ENCODE measurements at places on chromosomes 1 and 21.

GRCh38 chr21:38712664-38713063, 93.1 kb upstream of the ETS2 start:
- DNase-seq, result no peak

DNA sequence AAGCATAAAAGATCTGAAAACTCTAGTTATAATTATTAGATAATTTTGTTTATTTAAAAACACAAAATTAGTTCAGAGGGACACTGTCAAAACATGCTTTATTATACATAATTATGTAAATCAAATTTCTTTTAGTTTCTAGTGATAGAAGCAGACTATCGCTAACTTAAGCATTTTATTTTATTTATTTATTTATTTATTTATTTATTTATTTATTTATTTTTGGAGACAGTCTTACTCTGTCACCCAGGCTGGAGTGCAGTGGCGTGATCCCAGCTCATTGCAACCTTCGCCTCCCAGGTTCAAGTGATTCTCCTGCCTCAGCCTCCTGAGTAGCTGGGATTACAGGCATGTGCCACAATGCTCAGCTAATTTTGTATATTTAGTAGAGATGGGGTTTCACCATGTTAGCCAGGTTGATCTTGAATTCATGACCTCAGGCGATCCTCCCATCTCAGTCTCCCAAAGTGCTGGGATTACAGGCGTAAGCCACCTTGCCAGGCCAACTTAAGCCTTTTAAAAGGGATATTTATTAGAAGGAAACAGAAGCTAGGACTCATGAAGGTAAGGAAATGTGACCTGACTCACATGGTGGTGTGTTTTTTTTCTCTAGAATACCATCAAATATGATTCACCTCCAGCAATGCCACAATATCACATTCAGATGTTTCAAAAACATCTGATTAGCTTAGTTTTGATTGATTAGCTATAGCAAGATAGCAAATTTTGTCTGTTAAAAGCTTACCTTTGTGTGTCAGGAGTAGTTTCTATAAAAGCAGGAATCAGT, 1357.4 kb upstream of the ADGRL4 start:
- no peak for DNase-seq

DNA sequence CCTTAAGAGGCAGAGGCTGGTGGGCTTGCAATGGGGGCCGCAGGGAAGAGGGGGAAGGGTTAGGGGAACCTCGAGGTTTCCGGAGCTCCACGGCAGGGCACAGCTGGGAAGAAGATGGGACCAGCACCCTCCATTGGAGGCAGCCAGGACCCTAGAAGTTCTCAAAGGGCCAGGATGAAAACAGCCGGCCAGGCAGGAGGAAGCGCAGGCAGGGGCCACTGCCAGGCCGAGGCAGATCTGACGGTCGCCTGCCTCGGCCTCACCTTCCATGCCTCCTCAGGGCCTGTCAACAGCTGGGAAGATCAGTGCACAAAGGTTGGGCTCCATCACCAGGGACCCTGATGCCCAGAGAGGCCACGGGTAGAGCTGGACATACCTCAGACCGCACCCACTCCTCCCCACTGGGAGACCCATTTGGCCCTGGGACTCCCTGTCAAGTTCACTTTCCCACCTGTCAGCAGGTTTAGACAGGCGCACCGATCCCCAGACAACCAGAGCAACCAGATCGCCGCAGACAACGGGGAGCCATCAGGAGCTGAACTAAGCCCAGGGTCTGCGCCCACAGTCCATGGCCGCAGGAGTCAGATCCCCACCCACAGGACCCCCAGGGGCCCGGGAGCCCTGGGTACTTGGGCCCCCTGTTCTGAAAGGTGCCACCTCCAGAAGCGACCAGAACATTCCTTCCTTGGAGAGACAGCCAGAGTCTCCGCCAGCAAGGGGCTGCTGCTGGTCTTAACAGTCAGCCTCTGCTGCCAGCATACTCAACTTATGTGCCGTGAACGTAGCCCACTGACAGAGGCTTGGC, 2.2 kb downstream of the SLC19A1 start:
- DNase-seq, result no peak

DNA sequence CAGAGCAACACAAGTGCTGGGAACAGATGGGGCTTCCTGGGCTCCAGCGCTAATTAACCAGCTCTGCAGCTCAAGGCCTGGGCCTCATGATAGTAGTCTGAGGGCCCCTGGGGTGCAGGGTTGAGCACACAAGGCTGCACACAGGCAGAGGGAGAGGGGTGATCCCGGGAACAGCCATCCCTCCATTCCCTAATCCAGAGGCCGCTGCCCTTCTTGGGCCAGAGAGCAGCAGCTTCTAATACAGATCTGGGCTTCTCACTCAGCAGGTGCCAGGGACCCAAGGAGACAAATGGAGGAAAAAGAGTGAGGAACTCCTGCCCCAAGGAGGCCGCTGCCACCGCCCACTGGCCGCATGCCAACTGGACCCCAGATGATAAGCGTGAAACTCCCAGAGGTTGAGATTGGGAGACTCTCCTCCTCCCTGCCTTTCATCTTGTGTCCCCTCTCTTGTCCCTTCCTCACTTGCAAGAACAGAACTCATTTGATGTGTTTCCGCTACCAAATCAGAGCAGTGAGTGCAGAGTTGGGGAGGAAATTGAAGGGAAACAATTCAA, 58.0 kb upstream of the IFNAR2 start:
- no peak for DNase-seq

GRCh38 chr1:222225316-222225691, 322.6 kb downstream of the HHIPL2 start:
- DNase-seq, result no peak

- no peak for DNase-seq
Measured at GRCh38 chr21:40766381-40766780, 80.6 kb downstream of the DSCAM start.

DNA sequence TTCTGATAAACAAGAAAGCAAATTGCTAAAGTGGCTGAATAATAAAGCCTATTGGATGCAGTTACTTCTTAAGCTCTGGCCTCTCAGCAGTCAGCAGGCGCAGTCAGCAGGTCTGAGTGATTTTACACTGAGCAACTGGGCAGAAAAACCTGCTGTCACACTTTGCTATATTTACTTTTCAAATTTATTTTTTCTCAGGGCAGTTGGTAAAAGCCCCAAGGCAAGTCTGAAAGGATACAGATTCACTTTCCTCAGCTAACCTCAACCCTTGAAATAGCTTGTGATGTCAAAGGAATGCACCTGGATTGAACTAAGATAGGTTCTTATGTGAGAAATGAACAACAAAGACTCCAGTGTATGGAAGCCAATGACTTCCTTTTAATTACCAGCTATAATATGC, 34.0 kb downstream of the ATP5PF start:
- DNase-seq, result no peak

- DNase-seq, result no peak
Measured at GRCh38 chr1:170594066-170594626, 62.2 kb downstream of the GORAB start.

DNA sequence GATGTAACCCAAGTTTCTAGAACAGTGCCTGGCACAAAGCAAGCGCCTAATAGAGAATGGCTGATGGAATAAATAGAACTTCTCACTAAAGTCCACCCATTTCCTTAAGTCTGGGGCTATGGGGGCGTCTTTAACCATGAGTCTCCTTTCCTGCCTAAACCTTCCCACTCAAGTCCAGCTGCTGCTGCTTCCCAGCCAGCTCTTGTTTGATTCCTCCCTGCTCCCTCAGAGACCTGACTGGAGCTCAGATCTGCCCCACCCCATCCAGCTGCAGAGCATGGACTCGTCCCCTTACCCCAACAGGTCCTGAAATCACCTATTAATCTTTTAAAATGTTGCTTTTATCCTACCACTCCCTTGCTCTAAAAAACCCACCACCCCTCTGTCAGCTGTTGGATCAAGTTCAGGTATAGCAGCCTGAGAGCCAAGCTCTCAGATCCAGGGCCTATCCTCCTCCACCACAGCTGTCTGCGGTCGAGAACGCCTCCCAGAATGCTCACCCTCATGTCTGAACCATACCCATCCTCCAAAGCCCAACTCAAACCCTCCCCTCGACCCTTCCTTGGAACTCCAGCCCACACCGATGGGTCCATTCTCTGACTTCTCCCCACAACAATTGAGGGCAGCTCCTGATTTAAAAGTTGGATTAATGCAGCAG, 12.8 kb upstream of the GALNT2 start:
- DNase-seq, result no peak

DNA sequence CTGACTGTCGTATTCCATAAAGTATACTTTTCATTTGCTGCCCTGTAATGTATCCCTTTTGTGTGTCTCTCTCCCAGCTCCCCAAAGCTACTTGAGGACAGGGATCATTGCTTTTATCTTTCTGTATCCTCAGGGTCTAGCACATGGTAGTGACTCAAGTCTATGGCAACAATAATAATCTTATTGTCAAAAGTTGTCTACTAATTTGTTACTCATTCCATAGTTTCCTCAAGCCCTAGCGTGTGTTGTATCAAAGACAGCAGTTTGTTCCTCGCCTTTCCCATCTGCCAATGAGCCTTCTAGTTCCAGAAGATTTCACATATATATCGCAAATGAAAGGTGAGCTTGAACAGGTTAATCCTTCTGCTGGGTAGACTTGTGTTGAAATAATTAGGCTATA, 9.8 kb upstream of the SLC30A1 start:
- DNase-seq, result no peak

- no peak for DNase-seq
Measured at GRCh38 chr1:244224487-244225430, 173.7 kb downstream of the ZBTB18 start.

GRCh38 chr1:203629507-203630082, 3.0 kb downstream of the ATP2B4 start:
- DNase-seq, result no peak

GRCh38 chr21:41426676-41427404, 801 bp downstream of the MX1 start:
- no peak for DNase-seq

DNA sequence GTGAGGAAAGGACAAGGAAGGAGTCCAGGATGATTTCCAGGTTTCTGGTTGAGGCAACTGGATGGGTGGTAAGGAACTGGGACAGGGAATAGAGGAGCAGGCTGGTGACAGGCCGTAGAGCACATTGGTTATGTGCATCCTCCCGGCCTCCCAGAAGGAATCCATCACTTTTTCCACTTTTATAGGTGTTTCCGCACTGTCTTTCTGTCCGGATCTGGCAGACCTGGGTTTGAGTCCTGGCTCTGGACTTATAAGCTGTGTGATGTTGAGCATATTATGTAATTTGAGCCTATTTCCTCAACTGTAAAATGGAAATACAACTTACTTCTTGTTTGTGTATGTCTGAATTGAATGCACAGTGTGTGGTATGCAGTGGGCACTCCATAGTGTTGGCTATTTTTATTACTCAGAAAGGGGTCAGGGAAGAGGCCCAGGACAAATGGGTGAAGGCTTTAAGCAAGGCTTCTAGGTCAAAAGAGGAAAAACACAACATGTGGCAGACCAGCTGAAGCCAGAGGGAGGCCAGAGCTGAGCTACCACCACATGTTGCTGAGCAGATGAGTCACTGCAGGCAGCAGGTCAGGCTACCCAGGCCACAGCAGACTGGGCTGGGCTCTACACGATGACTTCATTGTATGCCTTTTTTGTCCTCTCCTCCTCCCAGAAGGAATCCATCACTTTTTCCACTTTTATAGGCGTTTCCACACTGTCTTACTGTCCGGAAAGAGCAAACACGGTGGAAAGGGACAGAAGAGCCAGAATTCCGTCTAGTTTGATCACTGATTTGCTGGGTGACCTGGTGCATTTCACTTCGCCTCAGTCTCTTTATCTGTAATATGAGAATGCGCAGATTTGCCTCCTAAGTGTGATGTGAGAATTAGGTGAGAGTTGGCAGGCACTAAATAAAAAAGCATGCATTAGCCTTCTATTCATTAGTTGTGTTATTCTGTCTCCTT, 791 bp upstream of the MAST2 start:
- DNase-seq, result peak; percentile 45

DNA sequence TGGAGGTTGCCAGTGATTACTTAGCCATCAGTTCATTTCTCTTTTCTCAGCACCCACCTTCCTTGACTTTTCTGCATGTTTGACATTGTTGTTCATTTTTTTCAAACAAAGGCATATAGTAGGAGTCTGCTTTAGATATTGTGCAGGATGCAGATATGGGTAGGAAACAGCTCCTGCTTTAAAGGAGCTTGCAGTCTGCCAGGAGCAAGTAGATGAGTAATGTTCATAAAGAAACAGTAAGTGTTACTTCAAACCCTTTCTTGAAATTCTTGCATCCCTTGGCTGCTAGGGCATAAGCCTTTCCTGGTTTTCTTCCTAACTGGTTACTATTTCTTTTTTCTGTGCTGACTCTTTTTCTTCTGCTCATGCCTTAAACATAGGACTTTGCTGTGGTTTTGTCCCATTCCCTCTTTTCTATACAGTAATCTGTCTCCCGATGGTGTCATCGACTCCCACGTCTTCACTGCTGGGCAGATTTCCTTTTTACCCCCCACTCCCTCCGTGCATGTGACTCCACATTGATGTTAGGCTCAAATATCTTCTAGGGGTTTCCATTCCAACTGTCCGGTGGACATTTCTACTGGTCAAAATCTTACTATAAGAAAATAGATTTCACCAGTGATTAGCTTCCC, 20.4 kb downstream of the PTGFRN start:
- no peak for DNase-seq

GRCh38 chr1:18354612-18355011, 126.1 kb upstream of the KLHDC7A start:
- DNase-seq, result no peak

DNA sequence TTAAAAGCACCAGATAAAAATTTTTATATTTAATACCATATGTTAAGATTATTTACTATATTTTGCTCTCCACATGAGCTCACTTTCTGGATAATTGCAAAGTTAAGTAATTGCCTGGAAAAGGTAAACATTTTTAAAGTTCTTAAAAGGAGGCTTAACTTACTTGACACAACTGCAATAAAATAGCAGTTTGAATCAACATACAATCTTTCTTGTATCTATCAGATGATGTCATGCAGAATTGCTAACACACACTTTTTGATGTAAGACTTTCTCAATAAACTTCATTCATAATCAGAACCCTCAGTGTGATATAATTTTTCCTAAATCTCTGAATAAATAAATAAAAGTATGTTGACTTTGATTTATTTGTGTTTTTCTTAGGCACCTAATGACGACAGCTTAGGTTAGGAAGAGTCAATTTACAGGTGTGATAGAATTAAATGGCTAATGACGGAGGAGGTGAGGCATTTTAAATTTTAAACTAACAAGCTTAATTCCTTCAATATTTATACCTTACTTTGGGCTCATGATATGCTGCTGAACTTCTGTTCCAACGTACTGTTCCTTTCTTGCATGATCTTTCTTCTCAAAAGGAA, 99.5 kb downstream of the LYPLAL1 start:
- no peak for DNase-seq

Measured in keratinocyte (primary cell).